ENCODE measurements at places on chromosomes 13 and 19.

DNA sequence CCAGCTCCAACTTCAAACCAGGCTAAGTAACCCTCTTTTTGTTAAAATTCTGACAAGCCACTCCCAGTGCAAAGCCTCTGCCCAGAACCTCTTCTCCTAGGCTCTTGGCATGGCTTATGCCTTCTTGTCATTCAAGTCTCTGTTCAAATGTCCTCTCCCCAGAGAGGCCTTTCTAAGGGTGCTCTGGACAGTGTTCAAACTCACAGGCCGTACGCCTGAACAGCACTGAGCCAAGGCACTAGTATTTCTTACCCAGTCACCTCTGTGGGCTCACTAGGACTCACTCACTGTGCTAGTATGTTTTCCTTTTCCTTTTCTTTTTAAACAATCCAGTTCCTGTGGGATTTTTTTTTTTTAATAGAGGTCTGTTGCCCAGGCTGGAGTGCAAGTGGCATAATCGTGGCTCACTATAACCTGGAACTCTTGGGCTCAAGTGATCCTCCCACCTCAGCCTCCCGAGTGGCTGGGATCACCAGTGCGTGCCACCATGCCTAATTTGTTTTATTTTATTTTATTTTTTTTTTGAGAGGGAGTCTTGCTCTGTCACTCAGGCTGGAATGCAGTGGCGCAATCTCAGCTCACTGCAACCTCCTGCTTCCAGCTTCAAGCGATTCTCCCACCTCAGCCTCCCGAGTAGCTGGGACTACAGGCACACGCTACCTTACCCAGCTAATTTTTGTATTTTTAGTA lies 2.3 kb upstream of the ASF1B start:
- no peak for DNase-seq

- DNase-seq, result peak; percentile 67
These were observed 28.8 kb downstream of the EPN1 start for GRCh38 chr19:55703790-55704215.

DNA sequence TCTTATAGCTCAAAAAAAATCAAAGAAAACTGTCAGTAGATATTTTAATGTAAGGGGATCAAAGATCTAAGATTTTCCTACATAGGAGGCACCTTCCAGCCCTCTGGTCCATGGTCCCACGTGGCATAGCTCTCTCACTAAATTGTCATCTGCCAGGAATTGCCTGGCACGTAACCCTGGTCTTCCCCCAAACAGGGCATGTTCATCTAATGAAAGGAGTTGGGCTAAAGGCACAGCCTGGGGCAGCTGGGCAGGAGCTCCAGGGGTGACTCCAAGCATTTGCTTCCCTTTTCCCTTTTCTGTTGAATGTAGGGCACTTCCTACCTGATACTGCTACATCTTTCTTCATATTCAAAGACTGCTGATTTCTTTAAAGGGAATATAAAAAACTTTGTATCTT lies 148.7 kb downstream of the COL4A1 start:
- DNase-seq, result no peak

DNA sequence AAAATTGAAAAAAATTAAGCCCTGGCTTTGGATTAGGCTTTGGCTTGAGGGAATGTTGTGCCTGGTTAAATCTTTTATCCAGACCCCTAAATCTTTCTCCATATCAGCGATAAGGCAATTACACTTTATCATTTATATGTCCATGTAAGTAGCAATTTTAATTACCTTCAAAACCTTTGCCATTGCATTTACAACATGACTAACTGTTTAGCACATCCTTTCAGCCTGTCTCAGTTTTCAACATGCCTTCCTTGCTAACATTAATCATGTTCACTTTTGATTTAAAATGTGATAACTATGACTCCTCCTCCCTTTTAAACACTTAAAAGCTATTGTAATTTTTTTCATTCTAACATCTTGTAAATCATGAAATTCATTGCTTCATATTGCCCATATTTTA lies 583.7 kb downstream of the SLITRK1 start:
- DNase-seq, result no peak

DNA sequence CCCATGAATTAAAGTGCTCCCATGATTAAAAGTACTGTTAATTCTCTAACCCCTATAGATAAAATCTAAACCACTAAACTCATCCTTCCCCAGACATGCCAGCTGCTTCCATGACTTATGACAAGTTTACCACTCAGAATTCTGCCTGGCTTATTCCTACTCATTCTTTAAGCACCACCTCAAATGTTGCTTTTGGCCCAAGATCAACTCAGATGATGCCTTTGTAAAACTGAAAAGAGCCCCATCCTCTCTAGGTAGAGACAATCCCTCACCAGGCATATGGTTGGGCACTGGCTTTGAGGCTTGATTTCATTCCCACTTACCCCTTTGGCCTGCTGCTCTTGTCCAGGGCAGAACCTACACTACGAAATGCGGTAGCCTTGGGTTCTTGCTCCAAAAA lies 250.0 kb downstream of the DNAJC15 start:
- no peak for DNase-seq

DNA sequence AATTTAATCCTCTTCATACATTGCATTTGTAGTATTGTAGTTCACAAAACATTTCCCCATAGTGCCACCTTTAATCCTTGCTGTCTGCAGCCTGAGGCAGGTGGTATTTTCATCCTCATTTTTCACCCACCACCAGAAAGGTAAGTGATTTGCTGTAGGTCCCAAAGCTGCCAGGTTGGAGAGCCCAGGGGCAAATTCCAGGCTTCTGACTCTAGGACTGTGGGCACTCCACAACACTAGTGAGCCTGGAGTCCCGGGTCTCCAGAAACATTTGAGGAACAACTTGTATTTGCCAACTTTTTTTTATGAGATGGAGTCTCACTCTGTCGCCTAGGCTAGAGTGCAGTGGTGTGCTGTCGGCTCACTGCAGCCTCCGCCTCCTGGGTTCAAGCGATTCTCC lies 6.2 kb downstream of the ILF3 start:
- no peak for DNase-seq

- DNase-seq, result no peak
These were observed 579.5 kb downstream of the DCT start for GRCh38 chr13:93899981-93900380.

DNA sequence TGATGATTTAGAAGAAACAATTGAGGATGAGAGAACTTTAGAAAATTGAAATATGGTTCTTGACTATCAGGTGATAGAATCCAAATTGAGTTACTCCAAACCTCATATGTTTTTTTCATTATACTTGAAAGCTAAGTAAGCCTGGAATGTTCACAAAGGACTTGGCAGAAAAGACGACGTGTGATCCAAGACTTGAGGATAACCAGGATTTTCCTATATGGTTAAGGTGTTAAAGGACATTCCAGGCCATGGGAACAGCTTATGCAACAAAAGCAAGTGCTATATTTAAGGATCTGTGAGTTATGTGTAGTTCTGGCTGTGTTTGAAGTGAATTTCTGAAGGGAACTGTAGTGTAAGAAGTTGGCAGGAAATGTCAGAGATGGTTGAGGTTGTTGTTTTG lies 52.5 kb downstream of the SLITRK1 start:
- DNase-seq, result no peak

DNA sequence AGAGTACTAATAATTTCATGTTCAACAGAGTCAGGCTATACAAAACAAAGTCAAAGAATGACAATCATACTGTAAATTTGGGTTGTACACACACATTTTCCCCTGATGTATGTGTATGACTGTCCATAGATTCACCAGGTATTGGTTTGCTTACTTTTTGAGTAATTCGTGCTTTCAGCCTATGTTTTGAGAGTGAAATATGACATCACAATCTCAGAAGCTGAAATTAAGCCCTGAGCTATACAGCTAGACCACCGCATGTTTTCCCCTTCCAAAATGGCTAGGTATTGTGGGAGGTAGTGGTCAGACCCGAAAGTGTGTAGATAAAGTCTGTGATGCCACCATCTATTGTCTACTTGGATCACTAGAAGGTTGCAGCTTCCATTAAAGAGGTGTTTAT lies 102.8 kb downstream of the KATNAL1 start:
- no peak for DNase-seq

DNA sequence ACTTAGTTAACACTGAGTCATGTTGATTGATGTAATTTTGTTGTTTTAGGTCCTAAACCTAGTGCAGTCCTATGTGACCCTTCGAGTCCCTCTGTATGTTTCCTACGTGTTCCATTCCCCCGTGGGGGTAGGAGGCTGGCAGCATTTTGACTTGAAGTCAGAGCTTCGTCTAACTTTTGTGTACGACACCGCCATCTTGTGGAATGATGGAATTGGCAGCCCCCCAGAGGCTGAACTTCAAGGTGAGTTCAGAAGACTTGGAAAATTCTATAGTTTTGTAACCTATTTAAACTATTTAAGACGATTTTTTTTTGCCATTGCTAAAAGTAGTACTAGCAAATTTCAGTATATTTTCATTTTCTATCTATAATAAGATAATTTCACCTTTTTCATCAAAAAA lies 117.9 kb downstream of the STOML3 start:
- peak; percentile 2 for DNase-seq

- DNase-seq, result no peak
These were observed 12.6 kb upstream of the ZNF681 start for GRCh38 chr19:23771316-23771715.

DNA sequence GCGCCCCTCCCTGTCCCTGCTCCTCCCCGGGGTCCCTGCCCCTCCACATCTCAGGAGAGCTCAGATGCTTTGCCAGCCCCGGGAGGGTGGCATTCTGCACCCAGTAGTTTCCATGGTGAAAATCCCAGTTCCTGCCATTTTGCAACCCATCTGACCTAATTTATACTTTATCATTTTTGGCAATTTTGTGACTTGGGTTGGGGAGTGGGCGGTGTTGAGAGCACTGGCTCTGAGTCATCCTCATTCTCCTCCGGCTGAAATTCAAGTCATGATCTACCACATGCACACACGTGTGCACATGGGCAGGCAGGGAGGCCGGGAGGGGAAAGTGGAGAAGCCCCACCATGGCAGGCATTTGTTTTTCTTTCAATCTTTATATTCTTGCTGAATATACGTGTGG lies 208.6 kb downstream of the URI1 start:
- no peak for DNase-seq

Measured in H54 (cell line).